Prostate gland (tissue), 2 donors: ENCODE measurements at places on chromosomes 2 and 18.

DNA sequence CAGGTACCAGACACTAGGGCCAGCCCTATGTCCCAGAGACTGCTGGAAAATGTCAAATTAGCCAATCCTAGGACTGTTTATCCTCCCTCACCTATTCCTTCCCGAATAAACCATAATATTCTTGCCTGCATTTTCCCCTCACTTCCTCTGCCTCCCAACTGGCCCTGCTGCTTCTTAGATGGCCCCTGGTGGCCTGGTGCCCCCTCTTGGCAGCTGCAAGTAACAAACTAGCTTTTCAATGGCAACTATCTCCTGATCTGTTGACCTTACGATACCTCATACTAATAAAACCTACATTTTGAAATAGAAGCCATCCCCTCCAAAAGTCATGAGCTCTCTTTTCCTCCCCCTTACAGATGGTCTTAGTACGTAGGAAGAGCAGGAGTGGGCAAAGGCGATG is 132.0 kb downstream of the ALPK2 start:
- DNase-seq: no peak

- DNase-seq: no peak
Observed at GRCh38 chr2:48145845-48146452, 239.7 kb upstream of the FBXO11 start.

DNA sequence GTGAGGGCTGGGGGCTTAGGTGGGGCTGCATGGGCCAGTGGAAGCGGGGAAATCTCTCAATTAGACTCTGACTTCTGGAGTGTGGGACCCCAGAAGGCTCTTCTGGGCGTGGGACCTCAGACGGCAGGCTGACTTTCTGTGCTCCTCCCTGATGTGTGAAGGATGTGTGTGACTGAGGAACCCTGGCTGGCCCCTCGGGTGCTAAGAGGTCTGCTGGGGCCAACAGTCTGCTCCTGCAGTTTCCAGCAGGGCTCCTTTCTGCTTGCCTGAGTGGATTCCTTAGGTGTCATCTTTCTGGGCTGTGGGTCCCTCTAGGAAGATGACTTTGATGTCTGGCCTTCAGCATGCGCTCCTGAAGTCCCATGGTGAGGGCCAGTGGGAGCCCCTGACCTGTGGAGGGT is 167.5 kb downstream of the DYSF start:
- peak; percentile 1 for DNase-seq

- DNase-seq: no peak
Observed at GRCh38 chr18:72973841-72974240, 106.1 kb upstream of the NETO1 start.

GRCh38 chr2:177175917-177176668 is 36.5 kb upstream of the HNRNPA3 start:
- DNase-seq: no peak

- no peak for DNase-seq
Observed at GRCh38 chr2:152462779-152463178, 127.8 kb downstream of the FMNL2 start.
